Effector CD8-positive, alpha-beta T cell (primary cell): ENCODE measurements at places on chromosomes 5 and 9.

DNA sequence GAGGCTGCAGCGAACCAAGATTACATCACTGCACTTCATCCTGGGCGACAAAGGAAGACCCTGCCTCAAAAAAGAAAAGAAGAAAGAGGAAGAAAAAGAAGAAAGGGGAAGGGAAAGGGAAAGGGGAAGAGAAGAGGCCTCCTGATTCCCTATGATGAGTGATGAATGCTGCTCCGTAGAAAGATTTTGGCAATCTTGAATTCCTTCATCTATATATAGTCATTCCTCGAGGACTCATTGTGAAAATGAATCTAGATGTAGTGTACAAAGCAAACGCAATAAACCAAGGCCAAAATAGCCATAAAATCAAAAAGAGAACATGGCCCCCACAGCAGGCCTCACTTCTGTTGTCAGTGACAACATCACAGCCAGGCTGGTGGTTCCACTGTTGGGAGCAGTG is 218.0 kb downstream of the DCP2 start:
- no peak for DNase-seq

GRCh38 chr9:134170532-134171315 is 6.4 kb upstream of the RNU6ATAC start:
- no peak for DNase-seq

DNA sequence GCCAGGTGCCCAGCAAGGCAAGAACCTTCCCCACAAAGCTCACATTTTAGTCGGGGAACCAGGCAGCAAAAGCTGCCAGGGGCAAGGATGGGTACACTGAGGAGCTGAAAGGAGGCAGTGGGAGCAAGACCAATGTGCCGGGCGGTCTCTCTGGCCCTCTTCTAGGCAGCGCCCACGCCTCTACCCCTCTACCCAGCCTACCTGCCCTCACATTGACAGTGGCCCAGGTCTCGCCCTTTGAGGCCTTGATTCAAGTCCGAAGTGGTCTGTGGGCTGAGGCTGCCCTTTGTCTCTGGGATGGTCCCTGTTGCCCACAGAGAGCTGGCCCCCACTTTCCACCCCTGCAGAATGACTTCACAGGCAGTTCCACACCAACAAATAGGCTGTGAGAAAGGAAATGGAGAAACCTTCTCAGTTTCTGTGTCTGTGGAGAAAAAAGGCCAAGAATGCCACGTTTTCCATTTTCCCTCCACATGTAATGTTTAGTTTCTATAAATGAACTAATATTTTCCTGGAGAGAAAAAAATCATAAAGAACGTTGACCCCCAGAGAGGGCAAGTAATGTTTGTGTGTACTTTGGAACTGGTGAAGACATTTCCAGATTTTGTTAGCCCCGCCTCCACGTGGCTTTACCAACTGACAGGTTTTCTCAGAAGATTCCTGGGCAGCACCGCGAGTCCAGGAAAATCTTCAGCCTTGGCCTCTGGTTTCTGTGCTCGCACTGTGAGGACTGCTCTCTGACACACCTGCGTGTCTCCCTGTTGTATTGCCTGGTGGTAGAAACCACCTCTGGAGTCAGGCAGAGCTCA is 57.4 kb upstream of the ANGPTL2 start:
- DNase-seq: no peak

GRCh38 chr5:601771-602465 is 10.2 kb upstream of the CEP72 start:
- DNase-seq: no peak
